ENCODE measurements at places on chromosomes 16 and 17.

DNA sequence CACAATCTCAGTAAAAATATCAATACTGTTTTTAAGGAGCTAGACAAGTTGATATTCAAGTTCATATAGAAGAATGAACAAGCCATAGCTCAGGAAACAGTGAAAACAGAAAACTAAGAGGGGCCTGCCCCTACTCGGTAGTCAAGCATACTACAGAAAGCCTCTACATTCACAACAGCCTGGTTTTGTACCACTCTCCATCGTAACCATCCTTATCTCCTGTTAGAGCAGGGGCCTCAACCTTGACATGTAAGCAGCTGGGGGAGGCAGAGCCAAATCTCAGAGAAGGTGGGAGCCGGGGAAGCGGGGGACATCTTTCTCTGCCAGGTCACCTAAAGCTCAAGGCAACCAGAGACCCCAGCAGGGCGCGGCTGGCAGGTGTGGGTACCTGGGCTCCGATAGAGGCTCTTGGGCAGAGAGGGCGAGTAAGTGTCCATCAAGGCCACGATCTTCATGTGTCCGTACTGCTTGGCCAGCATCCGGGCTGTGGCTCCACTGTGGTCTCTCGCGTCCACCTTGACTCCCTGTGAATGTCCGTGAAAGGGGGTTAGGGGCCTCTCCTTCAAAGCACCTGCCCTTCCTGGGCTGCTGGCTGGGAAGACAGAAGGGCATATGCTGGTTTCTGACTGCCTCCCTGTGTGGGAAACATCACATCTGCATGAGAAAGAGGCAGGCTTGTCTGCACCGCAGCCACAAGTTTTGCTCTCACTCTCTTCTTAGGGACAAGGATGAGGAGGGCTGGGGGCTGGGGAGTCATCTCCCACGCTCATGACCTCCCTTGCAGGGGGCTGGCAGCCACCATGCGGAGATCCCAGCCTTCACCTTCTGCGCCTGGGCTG, 20.2 kb downstream of the ANKS3 start:
- DNase-seq: no peak

GRCh38 chr16:63447121-63447520, 1410.9 kb upstream of the CDH8 start:
- no peak for DNase-seq

DNA sequence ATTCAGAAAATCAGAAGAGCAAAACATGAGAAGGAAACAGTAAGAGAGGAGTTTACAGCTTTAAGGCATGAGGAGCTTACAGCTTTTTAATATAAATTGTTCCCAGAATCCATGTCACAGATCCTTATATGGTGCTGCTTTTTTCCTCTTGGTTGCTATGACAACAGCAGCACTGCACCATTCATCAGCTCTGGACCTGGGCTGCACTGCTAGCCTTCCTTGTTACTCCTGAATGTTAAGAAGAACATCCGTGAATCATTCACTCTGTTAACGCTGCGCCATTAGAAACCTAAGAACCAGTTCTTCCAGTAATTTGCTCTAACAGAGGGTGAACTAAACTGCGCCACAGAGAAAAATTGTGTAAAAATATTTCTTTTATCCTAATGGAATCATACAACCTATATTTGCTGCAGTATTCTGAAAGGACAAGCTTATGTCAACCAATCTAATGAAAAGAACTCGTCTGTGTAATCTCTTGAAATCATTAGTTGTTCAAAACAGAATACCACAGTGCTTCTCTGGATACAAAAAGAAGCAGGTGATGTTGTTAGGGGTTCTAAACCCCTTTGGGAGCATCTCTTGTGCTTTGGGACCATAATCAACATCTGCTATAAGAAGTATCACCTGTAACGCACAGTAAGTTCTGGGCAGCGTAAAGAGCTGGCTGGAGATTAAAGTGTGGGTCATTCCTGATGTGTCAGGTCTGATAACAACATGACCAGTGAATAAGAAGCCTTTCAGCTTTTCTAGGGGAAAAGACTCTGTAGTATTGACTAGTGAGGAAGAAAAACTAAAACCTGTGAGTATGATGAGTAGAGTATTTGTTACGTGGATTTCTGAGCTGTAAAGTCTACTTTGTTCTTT, 151.2 kb downstream of the TANC2 start:
- no peak for DNase-seq

GRCh38 chr17:60562421-60562820, 36.4 kb upstream of the APPBP2 start:
- no peak for DNase-seq

DNA sequence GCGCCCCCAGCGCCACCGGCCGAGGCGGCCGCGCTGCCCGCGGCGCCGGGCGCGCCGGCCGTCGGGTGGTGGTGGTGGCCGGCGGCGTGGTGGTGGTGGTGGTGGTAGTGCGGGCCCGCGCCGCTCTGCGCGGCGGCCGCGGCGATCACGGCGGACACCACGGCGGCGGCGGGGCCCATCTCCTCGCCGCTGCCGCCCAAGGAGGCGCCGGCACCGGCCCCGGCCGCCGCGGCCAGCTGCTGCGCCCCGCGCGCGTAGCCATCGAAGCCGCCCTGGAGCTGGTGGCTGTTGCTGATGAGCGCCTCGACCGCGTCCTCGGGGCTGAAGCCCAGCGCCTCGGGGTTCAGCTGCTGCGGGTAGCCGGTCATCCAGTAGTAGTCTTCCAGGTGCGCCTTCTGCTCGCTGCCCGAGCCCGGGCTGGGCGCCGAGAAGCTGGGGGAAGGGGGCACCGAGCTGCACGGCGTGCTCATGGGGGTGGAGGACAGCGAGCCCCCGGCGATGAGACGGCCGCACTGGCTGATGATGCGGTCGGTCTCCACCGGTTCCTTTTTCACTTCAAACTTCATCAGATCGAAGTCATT, 1.2 kb downstream of the MAF start:
- DNase-seq: peak; percentile 26

DNA sequence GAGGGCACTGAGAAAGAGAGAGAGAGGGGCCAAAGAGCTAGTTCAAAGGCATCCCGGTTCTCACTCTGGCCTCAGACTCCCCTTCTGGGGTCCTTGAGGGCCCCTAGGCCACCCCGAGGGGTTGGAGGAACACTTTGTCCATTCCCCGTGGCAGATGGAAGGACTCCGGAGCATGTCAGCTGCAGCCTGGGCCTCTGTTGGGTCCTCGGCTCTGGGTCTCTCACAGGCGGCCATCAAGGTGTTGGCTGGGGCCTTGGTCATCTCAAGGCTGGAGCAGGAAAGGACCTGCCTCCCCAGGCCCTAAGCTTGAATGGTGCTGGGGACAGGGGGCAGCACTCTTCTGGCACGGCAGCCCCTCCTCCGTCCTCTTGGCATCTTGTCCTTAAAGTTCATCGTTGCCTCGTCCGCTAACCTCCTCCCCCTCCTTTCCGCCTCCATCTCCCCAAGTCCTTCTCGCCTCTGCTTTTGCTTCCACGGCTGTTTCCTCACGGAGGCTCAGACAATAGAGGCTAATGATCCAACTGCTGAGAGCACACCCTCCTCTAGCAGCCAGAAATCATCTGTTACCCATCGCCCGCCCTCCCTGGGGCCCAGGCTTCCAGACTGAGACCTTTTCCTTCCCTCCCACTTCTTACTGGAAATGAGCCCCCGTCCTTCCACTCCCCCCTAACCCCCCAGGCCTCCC, 23.3 kb downstream of the CCR7 start:
- no peak for DNase-seq

DNA sequence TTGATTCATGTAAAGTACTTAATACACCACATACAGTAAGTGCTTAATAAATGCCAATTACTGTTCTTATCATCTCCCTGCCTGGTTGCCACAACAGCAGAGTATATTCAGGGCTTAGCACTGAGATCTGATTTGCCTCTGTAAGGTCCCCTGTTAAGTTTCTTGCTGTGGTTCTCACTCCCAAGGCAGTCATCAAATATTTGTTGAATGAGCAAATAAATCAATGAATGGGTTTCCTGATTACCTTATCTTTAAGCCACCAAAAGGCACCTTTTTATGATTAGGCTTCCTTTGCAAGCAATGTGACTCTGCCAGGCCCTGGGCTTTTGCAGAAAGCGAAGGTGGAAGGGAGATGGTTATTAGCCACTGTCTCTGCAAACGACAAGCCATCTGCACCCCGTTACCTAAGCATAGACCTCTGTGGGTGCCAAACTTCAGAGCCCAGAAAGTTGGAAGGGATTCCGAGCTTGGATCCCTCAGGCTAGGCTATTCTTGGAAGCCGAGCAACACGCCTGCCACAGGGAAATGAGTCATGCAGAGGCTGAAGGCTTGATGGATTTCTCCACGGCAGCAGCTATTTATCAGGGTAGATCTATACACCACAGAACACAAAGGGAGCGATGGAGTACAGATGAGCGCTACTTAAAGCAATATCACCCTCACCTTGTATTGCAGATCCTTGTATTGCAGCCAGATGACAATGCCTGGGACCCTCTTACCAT, 102.0 kb downstream of the GRIN2A start:
- DNase-seq: no peak

DNA sequence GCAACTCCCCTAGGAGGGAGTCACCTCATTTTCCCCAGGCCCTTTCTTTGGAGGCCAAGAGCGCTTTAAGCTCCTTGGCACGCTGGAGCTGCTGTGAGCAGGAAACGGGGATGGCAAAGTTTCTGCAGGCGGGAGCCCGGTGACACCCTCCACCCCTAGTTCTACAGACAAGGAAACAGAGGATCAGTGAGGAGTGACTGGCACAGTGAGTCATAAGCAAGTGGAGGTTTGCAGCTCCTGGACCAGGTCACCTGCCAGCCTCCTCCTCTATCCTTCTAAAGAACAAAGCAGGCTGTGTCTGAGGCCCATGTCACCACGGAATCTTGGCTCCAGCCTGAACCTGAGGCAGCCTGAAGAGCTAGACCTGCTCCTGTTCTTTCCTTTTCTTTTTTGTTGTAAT, 141.9 kb downstream of the TMEM132E start:
- no peak for DNase-seq

GRCh38 chr16:59470556-59470955, 736.4 kb upstream of the GOT2 start:
- DNase-seq: no peak

- DNase-seq: no peak
These were observed 15.2 kb upstream of the CA4 start for GRCh38 chr17:60134396-60135150.

GRCh38 chr16:12000032-12000431, 23.5 kb downstream of the SNX29 start:
- no peak for DNase-seq

- no peak for DNase-seq
These were observed 54.1 kb downstream of the TOX3 start for GRCh38 chr16:52492789-52493357.

DNA sequence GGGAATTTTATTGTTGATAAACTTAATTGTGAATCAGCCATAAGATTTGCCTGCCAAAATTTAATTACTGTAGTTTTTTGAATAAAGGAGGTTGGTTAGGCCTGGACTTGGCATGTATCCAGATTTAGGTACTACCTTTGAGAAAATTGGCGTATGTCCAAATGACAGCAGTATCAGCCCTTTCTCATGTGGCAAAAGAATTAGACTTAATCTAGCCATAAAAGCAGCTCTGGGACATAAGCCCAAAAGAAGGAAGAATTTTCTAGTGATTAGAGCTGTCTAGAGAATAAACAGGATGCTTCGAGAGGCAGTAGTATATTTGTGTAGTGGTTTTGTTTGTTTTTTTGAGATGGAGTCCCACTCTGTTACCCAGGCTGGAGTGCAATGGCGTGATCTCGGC, 27.7 kb downstream of the PPM1E start:
- DNase-seq: no peak

DNA sequence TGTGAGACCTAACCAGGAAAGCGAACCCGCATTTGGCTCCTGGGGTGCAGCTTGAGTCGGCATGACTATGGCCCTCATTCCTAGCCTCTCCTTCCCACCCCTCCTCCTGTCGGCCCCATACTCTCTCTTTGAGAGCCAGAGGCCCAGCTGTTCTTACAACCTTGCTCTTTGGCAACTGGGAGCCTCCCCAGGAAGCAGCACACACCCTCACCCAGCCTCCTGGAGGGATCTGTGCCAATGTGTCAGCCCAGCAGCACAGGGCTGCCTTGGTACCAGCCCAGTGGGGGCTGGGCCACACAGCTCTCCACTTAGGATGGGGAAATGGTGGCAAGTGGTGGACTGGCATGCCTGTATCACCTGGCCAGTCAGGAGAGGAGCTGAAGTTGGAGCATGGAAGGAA, 70.3 kb upstream of the LGALS9 start:
- no peak for DNase-seq

GRCh38 chr17:35003778-35004177, 23.5 kb downstream of the LIG3 start:
- DNase-seq: no peak

DNA sequence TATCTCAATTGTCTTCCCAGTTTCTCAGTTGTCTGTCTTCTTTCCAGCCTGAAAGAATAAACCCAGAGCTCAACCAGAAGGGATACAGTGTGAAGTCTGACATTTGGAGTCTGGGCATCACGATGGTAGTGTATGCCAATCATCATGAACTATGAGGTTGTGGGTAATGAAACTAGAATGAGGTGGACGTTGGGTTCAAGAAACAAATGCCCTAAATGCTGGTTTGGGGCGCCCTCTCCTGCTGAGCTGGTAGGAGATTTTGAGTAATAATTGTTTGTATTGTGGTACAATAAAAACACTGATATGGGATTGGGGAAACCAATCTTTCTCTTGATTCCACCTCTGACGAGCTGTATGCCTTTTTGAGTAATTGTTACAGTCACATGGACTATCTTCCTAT, 110.4 kb downstream of the MAP2K6 start:
- no peak for DNase-seq

DNA sequence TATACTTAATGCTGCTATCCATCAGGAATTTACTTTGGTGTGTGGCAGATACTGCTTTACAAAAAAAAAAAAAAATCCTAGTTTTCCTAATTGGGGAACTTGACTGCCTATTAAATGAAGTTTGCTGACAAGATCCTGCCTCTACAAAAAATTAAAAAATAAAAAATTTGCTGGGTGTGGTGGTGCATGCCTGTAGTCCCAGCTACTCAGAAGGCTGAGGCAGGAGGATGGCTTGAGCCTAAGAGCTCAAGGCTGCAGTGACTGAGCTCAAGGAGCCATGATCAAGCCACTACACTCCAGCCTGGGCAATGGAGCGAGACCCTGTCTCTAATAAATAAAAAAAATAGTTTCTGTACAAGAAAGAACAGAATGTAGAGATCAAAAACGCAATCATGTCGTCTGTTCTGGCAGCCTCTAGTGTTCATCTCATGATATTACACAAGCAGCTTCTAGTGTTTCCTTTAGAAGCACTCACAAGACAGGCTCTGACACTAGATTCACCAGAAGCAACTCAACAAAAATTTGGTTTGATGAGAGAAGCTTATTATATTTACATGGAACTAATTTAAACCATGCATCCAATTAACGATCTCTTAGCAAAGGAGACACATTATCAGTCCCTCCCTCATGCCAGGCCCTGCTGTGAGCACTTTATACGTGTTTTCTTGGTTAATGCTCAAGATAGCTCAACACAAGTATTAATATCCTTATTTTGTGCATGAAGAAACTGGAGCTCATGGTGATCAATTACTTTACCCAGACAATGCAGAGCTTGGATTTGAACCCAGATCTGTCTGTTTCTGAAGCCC, 6.8 kb upstream of the KRTAP17-1 start:
- no peak for DNase-seq

- DNase-seq: no peak
These were observed 1.5 kb downstream of the CLDN7 start for GRCh38 chr17:7260651-7261378.
